ENCODE measurements at places on chromosomes 7 and 10.

GRCh38 chr10:77091597-77092165 is 545.9 kb downstream of the KCNMA1 start:
- DNase-seq = no peak

GRCh38 chr7:95794917-95795515 is 22.7 kb downstream of the DYNC1I1 start:
- peak; percentile 54 for DNase-seq

DNA sequence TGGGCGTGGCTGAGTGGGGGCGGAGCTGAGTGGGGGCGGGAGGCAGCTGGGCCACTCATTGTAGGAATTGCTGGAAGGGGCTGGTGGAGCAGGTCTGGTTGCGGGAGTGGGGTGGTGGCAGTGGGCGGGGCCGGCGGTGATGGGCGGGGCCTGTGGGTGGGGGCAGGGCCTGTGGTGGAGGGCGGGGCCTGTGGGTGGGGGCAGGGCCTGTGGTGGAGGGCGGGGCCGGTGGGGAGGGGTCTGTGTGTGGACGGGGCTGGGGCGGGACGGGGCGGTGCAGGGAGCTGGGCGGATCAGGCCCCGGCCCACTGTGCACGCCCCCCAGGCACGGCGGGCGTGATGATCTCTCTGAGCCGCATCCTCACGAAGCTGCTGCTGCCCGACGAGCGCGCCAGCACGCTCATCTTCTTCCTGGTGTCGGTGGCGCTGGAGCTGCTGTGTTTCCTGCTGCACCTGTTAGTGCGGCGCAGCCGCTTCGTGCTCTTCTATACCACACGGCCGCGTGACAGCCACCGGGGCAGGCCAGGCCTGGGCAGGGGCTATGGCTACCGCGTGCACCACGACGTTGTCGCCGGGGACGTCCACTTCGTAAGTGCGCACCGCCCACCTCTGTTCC is 14.0 kb downstream of the SLC29A4 start:
- peak; percentile 87 for DNase-seq

DNA sequence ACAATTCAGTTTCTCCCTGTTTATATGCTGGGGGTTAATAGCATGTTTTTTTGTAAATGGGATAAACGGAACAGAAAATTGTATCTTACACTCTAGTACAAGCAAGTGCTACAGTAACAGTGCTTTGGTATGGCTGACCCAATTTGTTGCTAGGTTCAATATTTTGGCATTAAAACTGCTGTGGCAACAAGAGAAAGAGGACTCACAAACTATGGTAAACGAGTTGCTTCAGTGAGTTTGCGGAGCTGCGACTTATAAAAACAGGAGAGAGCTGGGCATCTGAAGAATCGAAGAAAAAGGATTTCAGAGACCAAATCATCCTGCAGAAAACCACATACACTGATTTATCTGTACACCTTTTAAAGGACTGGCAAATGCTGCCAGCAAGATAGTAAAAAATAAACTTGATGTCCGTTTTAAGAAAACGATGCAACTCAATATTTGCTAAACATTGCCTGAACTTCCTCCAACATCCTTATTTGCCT is 2.2 kb downstream of the GLUD1 start:
- DNase-seq = no peak

DNA sequence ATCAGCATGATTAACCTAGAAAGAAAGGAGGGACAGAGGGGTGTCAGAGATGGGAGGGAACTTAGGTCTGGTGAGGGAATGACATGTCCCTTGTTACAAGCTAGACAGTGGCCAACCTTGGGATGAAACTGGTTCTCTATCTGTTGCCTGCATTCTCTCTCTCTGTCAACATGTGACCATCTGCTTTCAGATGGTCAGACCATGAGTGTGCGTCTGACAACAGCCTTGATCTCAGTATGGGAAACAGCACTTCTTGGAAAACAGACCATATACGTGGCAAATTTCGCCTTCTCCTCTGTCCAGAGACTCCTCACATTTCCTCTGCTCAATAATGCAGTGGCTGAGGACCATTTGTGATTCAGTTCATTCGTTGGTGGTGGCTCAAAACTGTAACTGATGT is 845.9 kb downstream of the TYW1 start:
- no peak for DNase-seq

- peak; percentile 83 for DNase-seq
Observed at GRCh38 chr7:38318803-38319416, 45.5 kb upstream of the TARP start.

DNA sequence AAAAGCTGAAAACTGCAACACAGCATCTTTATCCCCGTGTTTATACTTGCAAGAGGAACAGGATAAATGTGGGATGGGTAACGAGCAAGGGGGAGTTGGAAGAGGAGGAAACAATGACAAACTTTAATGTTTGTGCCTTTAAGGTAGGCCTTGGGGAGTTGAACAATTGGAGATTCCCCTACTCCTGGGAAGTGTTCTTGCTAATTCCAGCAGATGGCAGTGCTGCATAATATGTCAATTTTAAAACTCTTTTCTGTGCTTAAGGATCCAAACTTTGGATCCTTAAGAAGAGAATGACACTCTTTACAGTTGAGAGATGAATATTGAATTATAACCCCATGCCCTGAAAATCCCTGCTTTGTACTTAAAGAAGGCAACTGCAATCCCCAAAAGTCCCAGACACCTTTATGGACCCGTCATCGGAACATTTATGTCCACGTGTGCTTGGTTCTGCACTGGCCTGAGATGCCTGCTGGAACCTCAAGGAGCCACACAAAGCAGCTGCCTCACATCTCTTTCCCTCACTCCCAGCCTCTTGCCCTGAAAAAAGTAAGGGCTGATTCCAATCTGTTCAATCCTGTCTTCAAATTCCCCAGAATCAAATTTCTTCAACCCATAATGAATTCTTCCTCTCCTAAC is 12.0 kb downstream of the IFIT5 start:
- DNase-seq = peak; percentile 77

GRCh38 chr10:49322371-49323170 is 23.6 kb downstream of the C10orf71 start:
- no peak for DNase-seq

GRCh38 chr10:24485304-24485703 is 238.4 kb downstream of the ARHGAP21 start:
- DNase-seq = no peak

GRCh38 chr7:134747326-134747725 is 32.1 kb upstream of the CALD1 start:
- DNase-seq = no peak

DNA sequence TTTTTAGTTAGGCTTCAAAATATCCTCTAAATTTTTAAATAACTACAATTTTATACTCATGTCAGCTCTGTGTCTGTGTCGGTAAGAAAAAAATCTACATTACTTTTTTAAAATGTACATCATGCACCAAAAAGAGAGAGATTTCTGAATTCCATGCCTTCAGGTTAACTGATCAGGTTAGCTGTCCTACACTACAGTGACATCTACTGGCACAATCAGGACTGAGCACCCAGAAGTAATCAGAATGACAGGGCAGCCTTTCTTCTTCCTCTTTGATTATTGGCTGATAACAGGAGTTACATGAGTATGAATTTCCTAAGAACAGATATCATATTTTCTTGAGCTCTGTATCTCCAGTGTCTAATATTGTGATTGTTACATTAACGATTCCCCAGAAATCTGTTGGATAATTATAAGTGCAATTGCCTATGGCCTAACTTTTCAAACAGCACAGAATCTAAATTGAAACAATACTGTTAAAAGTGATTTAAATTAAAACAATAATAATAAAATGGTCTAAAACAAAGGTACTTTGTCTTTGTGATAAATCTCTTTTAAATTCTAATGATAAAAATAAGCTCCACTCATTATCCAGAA is 41.8 kb upstream of the HYCC1 start:
- DNase-seq = peak; percentile 89

DNA sequence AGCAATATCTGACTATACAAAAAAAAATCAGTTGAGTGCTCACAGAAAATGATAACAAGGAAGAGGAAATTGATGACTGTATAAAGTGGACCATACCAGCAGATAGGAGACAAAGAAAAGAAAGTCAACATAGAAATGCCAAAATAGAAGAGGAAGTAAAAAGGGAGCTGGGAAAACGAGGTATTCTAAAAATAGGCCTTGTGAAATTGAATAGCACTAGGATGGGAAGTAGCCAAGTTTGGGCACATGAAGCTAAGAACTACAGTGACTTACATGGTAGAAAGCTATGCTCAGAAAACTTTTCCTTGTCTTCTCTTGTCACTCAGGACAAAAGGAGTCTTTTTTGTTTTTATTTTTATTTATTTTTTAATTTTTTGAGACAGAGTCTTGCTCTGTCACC is 76.2 kb upstream of the APBB1IP start:
- no peak for DNase-seq

DNA sequence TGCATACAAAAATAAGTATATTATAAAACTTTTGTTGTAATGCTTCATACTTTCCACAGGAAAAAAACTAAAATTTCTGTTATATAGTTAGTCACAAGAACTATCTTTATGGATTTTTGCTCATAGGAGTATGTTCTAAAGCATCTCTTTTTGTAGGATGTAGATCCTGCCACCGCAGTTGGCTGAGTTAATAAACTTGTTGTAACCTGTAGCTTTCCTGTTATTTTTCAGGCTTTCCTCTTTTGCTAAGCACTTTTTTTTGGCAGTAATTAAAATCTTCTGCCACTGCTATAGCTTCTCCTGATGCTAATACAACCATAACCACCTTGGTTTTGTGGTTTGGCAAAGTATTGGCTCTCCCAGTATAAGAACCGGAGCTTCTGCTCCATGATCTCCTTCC is 60.3 kb downstream of the WNT2 start:
- no peak for DNase-seq

GRCh38 chr10:95741807-95742467 is 14.0 kb upstream of the ENTPD1 start:
- peak; percentile 81 for DNase-seq

DNA sequence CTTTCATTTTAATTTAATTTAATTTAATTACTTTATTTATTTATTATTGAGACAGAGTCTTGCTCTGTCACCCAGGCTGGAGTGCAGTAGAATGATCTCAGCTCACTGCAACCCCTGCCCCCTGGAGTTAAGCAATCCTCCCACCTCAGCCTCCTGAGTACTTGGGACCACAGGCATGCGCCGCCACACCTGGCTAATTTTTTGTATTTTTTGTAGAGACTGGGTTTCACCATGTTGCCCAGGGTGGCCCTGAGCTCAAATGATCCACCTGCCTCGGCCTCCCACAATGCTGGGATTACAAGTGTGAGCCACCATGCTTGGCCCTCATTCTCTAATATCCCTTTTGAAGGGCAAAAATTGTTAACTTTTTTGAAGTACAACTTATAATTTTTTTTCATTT is 92.9 kb downstream of the XRCC2 start:
- DNase-seq = no peak

GRCh38 chr7:25117226-25118047 is 7.6 kb downstream of the CYCS start:
- no peak for DNase-seq

Measured in hematopoietic multipotent progenitor cell treated with erythropoietin and hydrocortisone succinate and interleukin-3 and kit ligand, for 6 days (in vitro differentiated cells).